NCI-H2081 treated with DMSO at 0.1 percent for 48 hours (cell line): ENCODE measurements at places on chromosomes 12 and 14.

GRCh38 chr14:69694730-69695281, 72.1 kb upstream of the SRSF5 start:
- no peak for DNase-seq

DNA sequence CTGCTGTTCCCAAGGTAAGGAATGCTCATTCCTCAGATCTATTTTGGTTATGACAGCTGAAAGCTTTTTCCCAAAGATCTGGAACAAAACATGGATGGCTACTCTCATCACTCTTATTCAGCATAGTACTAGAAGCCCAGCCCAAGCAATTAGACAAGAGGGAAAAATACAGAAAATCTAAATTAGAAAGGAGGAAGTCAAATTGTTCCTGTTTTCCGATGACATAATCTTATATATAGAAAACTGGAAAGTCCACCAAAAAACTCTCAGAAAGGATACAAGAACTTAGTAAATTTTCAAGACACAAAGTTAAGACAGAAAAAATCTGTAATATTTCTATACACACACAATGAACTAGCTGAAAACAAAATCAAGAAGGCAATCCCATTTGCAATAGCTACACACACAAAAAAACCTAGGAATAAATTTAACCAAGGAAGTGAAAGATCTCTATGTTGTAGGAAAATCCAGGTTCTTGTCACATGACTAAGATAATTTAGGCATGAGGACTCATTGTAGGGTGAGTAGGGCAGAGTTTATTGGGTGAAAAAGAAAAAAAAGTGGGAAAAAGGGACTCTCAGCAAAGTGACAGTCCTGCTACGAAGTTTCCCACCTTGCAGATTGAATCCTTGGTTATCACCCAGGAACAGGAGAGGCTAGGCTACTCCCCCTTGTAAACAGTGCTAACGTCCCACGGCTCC, 28.6 kb upstream of the KLRB1 start:
- no peak for DNase-seq

- no peak for DNase-seq
These were observed 2.3 kb downstream of the OTUB2 start for GRCh38 chr14:94028450-94028826.

- no peak for DNase-seq
These were observed 90.1 kb downstream of the SLC6A15 start for GRCh38 chr12:84822525-84822924.

DNA sequence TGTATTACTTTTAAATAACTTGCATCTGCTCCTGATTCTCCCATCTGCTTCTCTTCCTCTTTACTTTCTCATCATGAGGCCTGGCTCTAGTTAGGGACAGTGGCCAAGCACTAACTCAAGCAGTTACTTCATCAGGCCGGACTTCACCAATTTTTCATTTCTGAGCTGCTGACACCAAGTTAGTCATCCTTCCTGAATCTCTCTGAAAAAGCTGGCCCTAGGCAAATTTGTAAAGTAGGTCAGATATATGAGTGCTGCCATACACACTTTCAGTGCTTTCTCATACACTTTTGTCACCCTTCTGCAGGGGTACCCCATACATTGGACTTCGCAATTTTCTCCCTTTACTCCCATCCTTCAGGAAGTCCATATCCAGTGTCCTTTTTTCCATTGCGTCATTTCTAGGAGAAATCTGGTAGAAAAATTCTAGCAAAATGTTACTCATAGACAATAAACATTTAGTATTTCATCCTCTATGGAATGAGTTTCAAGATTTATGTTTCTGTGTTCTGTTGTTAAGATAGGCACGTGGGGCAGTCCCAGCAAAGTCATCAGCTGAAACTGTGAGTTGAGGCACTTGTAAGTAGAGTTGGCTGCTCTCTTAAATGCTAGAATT, 276.8 kb upstream of the TMPO start:
- no peak for DNase-seq

DNA sequence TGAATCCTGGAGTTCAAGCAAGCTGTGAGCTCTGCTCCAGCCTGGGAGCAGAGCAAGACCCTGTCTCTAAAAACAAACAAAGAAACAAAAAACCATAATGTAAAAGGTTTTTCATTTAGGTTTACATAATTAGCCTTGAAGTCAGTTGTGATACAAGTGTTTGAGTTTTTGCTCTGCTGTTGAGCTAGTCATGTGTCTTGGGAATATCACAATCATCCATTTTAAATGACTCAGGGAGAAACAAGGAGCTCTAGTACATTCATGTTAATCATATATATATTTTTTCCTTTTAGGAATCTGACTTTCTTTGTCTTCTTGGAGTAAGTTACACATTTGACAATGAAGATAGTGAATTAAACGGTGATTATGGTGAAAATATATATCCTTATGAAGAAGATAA, 12.9 kb downstream of the MIA2 start:
- no peak for DNase-seq

GRCh38 chr14:104367866-104368750, 211.5 kb upstream of the C14orf180 start:
- DNase-seq = no peak

DNA sequence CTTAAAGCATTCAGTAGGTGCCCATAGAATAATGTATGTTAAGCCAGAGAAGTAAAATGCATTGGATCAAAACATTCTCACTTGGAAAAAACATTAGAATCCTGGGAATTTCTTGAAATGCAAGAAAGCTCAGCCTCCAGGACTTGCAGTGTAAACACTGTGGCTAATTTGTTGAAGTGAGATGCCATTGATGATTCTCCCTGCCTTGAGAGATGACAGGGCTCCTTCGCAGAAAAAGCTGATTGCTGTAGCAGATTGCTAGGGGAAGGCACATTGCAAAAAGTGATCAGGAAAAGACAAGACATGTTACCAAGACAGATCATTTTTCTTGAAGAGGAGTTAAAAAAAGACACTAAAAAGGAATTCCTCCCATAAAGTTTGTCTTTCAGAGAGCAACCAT, 204.2 kb upstream of the HMGA2 start:
- no peak for DNase-seq

DNA sequence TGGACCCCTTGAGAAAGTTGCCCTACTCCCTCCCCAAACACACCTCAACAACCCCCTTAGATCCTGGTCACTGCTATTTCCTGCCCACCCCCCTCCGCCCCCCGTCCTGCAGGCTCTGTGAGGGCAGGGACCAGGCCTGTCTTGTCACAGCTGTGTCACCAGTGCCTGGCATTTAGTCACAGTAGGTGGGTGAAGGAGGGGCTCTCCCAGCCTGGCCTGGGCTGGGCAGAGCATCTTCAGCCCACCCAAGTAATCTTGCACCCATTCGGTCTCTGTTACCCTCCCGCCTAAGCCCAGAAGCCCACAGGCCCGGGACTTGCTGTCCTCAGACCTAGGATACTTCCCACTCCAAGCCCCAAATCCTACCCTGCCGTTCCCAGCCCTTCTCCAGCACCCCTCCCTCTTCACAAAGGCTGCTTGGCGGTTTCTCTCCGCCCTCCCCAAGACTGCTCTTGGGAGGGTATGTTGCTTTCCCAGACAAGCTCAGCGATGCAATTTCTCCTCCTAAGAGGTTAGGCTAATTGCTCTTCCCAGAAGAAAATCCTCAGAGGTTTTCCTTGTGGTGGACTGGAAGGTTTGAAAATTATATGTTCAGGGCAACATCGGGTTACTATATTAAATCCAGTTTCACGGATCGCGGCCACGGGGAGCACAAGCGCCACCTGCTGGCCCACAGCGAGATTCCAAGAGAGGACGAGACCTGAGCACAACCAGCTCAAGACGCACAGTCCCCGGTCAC, 50.8 kb upstream of the ZFP36L1 start:
- DNase-seq = no peak

GRCh38 chr14:87331991-87332390, 661.0 kb downstream of the GALC start:
- DNase-seq = no peak

- DNase-seq = no peak
These were observed 471.4 kb downstream of the FSCB start for GRCh38 chr14:44035707-44036106.
